ENCODE measurements at places on chromosomes 2 and 18.

- H3K27ac ChIP-seq = no peak overlapping the region
- no peak overlapping the region for H3K4me3 ChIP-seq
- no peaks in the 10 kb centered on the region for H3K36me3 ChIP-seq
- no peaks in the 10 kb centered on the region for H3K4me1 ChIP-seq
Measured at GRCh38 chr18:60146220-60146960, 226.2 kb downstream of the MC4R start.

DNA sequence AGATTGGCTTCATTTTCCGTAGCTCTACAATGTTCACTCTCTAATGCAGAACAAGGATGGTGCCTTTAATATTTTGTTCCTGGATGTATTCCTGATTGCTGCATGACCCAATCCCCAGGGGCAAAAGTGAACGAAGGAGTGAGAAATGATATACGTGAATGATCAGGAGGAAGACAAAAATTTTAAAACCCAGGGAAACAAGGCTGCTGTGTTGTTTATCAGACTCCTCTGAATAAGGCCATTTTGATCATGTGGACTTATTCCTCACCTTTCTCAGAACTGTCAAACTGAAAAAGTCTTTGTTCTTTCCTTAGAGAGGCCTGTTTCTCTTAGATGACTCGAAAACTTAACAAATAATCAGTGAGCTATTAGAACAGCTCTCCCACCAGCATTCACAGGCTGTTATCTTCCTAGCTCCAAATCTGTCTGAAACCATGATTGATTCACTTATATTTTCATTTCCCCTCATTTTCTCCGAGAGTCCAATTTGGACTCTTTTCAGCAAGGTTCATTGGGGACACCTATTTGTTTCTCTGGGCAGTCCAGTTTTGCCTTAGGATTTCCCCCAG is 29.5 kb upstream of the COX7A2L start:
- no peak overlapping the region for H3K4me3 ChIP-seq
- DNase-seq = no peak
- H3K4me1 ChIP-seq = no peaks in the 10 kb centered on the region
- H3K36me3 ChIP-seq = no peaks in the 10 kb centered on the region
- no peak overlapping the region for H3K27ac ChIP-seq

DNA sequence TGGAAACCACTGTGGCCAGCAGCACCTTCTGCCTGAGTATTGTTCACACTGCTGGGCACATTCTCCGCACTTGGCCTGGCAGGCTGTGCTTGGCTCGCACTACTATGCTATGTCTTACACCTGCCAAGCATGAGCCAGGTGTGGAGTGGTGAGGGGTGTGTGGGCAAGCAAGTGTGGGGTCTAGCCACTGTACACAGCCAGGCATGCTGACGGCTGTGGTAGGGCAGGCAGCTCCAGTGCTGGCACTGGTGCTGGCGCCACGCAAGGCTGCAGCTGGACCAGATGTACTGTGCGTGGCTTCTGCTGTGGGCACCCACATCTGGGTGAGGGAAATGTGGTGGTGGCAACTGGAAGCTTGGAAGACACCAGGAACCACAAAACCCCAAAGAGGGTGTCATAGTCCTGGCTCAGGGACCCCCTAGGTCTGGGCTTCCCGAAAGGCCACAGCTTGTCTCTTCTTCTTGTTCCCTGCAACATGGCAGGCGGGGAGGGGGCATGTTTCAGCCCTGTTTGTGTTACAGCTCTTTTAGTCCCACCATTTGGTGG is 101.5 kb downstream of the ALMS1 start:
- H3K4me1 ChIP-seq = no peaks in the 10 kb centered on the region
- DNase-seq = no peak
- no peak overlapping the region for H3K4me3 ChIP-seq
- H3K27ac ChIP-seq = no peak overlapping the region

GRCh38 chr2:195561116-195561921 is 95.7 kb upstream of the SLC39A10 start:
- H3K27ac ChIP-seq = no peak overlapping the region
- no peaks in the 10 kb centered on the region for H3K27me3 ChIP-seq
- no peak for DNase-seq
- no peak overlapping the region for H3K4me3 ChIP-seq
- H3K4me1 ChIP-seq = peaks cover 2% of the 10 kb centered on the region
- H3K36me3 ChIP-seq = no peaks in the 10 kb centered on the region

GRCh38 chr2:143282684-143283083 is 153.5 kb downstream of the ARHGAP15 start:
- H3K27ac ChIP-seq = no peak overlapping the region
- no peaks in the 10 kb centered on the region for H3K27me3 ChIP-seq
- H3K4me1 ChIP-seq = no peaks in the 10 kb centered on the region
- no peak for DNase-seq

DNA sequence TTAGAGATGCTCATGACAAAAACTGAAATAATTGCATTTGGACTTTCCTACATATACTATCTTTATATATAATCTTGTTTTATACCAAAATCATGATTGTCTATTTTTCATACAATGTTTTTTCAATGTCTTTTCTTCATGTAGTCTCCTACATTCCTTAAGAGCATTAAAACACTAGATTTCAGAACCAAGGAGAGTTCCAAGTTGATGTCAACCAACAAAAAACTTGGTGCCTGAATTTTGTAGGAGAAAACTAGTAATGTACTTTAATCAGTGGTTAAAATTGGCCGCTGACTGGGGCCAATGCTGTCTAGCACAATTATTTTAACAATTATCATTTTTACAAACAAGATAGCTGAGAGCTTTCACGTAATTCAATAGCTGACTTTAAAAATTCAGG is 678.8 kb downstream of the DCC start:
- no peaks in the 10 kb centered on the region for H3K36me3 ChIP-seq
- H3K4me3 ChIP-seq = no peak overlapping the region
- H3K4me1 ChIP-seq = no peaks in the 10 kb centered on the region
- DNase-seq = no peak

DNA sequence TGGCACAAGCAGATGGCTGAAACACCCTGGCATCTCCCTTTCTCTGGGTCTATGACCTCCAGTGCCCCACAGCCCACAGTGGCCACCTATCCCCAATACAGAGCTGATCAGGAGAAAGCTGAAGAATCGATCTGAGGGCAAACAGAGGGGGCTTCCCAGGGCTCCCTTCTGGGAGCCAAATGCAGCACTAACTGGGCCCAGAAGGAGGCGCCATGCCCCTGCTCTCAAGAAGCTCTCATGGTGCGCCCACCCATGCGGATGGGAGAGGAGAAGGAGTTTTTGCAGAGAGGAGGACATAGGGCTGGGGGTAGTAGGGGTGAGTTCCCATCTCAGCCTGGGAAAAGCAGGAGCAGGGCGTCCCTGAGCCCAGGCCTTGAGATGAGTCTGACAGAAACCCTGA is 787.3 kb upstream of the RAB6C start:
- H3K4me3 ChIP-seq = no peak overlapping the region
- H3K36me3 ChIP-seq = no peaks in the 10 kb centered on the region
- no peak for DNase-seq
- no peaks in the 10 kb centered on the region for H3K27me3 ChIP-seq
- H3K4me1 ChIP-seq = peaks cover 12% of the 10 kb centered on the region

GRCh38 chr2:98893911-98894321 is 42.1 kb downstream of the CRACDL start:
- H3K27ac ChIP-seq = no peak overlapping the region
- DNase-seq = no peak
- H3K4me1 ChIP-seq = no peaks in the 10 kb centered on the region
- H3K27me3 ChIP-seq = no peaks in the 10 kb centered on the region
- no peak overlapping the region for H3K4me3 ChIP-seq

DNA sequence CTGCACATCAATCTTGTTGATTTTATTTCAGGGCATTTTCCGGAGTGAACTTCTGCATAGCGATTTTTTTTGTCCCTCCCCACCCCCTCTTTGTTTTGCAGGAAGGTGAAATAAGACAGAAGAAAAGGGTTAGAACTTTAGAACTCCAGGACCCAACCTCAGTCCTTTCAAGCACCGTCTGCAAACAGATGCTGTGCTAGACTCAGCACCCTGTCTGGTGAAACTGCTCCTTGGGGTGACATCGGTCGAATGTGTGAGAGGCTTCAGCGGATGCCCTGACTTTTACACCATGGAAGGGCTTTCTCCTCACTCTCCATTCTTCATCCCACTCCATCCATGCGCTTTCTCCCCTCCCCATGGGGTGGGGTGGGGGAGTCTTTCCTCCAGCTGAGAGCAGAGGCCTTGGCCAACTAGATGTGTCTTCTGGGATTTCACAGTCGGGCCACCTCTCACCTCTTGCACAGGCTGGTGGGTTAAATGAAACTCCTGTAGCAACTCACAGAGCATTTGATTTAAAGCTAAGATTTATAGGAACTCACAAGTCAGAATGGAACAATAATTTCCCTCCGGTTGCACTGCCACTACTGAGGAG is 43.3 kb upstream of the EDAR start:
- no peaks in the 10 kb centered on the region for H3K36me3 ChIP-seq
- H3K27me3 ChIP-seq = peaks cover 15% of the 10 kb centered on the region
- no peak overlapping the region for H3K4me3 ChIP-seq
- DNase-seq = no peak
- no peaks in the 10 kb centered on the region for H3K4me1 ChIP-seq

GRCh38 chr2:29218071-29218470 is 102.9 kb downstream of the CLIP4 start:
- H3K27me3 ChIP-seq = no peaks in the 10 kb centered on the region
- H3K4me3 ChIP-seq = no peak overlapping the region
- H3K36me3 ChIP-seq = no peaks in the 10 kb centered on the region
- DNase-seq = no peak

DNA sequence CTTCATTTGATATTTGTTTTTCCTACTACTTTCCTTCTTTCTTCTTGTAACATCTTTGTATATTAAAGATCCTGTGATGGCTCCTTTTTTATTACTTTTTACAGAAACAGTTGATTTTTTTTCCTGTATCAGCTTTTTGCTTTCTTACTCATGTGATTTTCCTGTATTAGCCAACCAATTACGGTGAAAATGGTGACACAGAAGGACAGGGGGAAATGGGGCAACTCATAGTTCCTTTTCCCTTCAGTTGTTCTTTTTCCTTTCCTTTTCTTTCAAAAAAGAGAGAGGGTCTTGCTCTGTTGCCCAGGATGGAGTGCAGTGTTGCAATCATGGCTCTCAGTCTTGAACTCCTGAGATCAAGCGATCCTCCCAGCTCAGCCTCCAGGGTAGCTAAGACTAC is 117.8 kb downstream of the ATL2 start:
- no peak overlapping the region for H3K4me3 ChIP-seq
- no peak for DNase-seq
- no peaks in the 10 kb centered on the region for H3K27me3 ChIP-seq
- H3K4me1 ChIP-seq = 0 out of 2 replicates have a peak, but pooled peaks cover 2% of the 10 kb centered on the region
- no peaks in the 10 kb centered on the region for H3K36me3 ChIP-seq

- no peaks in the 10 kb centered on the region for H3K27me3 ChIP-seq
- H3K27ac ChIP-seq = no peak overlapping the region
- no peaks in the 10 kb centered on the region for H3K4me1 ChIP-seq
- H3K36me3 ChIP-seq = no peaks in the 10 kb centered on the region
Measured at GRCh38 chr2:168912901-168913369, 11.8 kb downstream of the G6PC2 start.

DNA sequence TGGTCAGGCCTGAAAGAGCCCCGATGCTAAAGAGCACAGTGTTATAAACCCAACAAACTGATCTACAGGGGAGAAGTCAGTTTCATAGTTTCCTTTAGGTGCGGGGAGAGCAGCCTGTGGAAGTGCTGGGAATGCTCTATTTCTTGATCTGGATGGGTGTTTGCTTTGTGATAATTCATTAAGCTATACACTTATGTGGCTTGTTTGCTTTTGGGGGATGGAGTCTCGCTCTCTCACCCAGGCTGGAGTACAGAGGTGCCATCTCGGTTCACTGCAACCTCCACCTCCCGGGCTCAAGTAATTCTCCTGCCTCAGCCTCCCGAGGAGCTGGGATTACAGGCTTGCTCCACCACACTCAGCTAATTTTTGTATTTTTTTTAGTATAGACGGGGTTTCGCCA is 30.1 kb upstream of the CEP68 start:
- no peaks in the 10 kb centered on the region for H3K36me3 ChIP-seq
- 0 out of 2 replicates have a peak, but pooled peaks cover 3% of the 10 kb centered on the region for H3K4me1 ChIP-seq
- no peak overlapping the region for H3K4me3 ChIP-seq
- no peaks in the 10 kb centered on the region for H3K27me3 ChIP-seq
- H3K27ac ChIP-seq = no peak overlapping the region
- no peak for DNase-seq

DNA sequence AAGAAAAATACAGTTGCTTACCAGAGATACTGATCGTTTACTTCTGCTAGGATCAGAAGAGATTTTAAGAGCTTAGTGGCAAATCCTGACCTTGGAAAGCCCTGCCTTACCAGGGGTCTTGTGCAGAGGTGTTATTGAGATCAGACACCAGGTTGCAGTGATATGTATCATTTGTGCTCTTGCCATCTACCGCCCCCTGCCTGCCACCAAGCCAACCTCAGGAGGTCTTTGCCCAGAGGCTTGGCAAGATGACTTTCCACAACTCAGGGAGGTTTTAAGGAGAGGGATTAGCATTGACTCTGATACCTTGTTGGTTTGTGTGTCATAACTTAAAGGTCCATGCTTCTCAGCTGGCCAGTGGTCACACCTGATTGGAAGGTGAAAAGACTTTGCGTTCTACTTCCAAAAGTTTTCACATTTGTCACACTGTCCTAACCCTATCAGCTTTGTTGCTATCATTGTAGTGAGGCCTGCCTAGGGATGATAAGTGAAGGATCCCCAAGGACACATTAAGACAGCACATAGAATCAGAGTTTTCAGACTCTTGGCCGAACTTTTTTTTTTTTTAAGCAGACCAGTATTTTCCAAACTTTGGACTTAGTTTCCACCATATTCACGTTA is 46.2 kb upstream of the MGAT5 start:
- H3K36me3 ChIP-seq = no peaks in the 10 kb centered on the region
- H3K4me1 ChIP-seq = peaks cover 8% of the 10 kb centered on the region
- H3K4me3 ChIP-seq = no peak overlapping the region
- no peak overlapping the region for H3K27ac ChIP-seq

All from iPS DF 6.9 (cell line).